AG09309 (cell line): ENCODE measurements at places on chromosomes 2 and 18.

- DNase-seq, result no peak
Measured at GRCh38 chr18:79394534-79395307, 1.0 kb upstream of the NFATC1 start.

GRCh38 chr18:79526468-79527460, 131.0 kb downstream of the NFATC1 start:
- DNase-seq, result no peak

- no peak for DNase-seq
Measured at GRCh38 chr2:118936306-118936705, 5.7 kb upstream of the MARCO start.

DNA sequence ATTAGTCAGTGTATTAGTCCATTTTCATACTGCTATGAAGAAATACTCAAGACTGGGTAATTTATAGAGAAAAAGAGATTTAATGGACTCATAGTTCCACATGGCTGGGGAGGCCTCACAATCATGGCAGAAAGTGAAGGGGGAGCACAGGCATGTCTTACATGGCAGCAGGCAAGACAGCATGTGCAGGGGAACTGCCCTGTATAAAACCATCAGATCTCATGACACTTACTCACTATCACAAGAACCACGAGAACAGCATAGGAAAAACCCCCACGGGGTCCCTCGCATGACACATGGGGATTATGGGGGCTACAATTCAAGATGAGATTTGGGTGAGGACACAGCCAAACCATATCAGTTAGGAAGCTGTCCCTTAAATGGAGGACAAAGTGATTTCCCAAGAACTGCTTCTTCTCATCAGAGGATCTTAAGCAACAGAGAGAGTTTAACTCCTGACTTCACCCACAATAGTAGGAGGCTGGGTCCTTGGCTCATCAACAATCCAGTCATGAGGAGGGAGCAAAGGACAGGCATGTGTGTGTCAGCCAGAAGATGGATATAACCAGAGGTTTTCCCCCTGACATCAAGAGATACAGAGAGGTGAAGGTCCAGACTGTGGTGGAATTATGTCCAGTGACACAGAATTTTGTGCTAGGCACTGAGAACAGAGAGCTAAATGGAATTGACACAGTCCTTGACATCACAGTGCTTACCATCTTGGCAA, 203.8 kb upstream of the SH3BP4 start:
- DNase-seq, result no peak

DNA sequence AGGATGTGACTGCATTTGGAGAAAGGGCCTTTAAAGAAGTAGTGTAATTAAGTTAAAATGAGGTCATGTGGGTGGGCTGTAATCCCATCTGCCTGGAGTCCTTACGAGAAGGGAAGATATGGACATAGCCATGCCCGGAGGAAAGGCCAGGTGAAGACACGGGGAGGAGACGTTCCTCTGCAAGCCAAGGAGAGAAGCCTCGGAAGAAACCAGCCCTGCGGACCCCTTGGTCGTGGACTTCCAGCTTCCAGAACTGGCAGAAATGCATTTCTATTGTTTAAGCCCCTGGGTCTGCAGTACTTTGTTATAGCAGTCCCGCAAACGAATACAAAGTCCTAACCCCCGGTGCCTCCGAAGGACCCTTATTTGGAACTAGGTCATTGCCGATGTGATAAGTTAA, 87.6 kb upstream of the TAF1B start:
- DNase-seq, result no peak

- no peak for DNase-seq
Measured at GRCh38 chr2:238506371-238507068, 79.8 kb downstream of the ASB1 start.

- DNase-seq, result no peak
Measured at GRCh38 chr2:113076954-113077669, 9.3 kb downstream of the IL1F10 start.
